GM20000 (cell line): ENCODE measurements at places on chromosomes 3 and 15.

DNA sequence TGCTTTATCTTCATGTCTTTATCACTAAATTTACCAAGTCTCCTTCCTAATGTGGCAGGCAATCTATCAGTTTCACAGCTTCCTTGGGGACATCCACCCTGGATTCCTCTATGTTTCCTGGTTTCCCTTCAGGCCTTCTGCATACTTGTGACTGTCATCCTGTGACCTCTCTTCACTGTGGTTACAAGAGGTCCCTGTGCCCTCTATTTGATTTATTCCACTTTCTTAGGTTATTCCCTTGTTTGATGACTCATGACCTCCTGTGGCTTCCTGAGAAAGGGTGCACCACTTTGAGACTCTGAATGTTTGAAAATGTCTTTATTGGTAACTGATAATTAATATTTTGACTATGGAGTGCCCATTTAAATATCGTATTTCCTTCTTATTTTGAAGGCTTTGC lies 60.5 kb upstream of the KY start:
- DNase-seq: no peak

DNA sequence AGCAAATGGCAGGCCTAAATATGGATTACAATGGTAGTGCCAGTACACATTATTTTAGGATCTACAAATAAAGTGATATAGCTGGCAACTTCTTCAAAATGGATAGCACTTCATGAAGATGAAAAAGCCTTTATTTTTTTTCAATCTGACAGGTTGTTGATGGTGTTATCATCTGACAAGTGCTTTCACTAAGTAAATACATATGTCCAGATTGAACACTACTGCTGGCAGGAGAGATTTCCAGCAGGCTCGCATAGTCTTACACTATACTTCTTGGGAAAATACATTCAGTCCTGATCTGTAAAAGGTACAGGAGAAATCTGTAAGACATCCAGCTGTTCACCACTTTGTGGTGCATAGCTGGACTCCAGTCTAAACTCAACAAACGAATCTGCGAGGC lies 50.9 kb upstream of the ALCAM start:
- DNase-seq: no peak

DNA sequence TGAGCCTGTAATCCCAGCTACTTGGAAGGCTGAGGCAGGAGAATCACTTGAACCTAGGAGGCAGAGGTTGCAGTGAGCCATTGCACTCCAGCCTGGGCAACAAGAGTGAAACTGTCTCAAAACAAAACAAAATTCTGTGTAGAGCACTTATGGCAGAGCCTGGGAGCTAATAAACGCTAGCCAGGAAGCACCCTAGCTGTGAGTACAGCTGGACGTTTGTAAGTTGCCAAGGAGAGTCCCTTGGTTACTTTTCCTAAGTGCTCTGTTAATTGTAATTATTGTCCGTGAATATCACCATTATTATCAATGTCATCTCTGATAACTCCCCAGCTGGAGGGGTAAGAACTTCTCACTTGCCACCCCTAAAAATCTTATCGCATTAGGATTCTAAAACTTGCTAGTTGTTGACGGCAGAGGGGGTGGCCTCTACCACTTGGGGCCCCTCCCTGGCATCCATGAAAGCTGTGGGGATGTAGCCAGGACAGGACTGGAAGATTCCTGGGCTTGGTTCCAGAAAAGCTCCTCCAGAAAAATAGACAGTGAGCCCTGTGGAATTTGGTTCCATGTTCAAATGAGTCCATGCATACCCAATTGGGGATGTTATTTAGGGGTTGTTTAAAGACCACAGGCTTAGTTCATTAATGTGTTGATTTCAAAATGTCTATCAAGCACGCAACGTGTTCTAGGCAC lies 9.9 kb upstream of the KLHL25 start:
- DNase-seq: no peak

DNA sequence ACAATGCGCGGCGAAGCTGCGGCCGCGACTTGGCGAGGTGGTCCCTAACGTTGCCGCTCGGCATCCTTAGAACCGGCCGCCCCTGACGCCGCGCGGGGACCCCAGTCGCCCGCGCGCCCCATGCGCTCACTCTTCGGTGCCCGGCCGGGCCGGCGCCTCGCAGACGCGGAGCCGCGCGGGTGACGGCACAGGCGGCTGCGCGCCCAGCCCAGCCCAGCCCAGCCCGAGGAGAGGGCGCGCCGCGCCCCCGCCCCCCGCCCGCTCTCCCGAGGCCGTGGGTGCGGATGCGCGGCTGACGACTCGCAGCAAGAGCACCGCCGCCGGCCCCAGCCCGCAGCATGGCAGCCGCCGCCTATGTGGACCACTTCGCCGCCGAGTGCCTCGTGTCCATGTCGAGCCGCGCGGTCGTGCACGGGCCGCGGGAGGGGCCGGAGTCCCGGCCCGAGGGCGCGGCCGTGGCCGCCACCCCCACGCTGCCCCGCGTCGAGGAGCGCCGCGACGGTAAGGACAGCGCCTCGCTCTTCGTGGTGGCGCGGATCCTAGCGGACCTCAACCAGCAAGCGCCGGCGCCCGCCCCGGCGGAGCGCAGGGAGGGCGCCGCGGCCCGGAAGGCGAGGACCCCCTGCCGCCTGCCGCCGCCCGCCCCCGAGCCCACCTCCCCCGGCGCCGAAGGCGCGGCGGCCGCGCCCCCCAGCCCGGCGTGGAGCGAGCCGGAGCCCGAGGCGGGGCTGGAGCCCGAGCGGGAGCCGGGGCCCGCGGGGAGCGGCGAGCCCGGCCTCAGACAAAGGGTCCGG lies 437 bp downstream of the KLF13 start:
- DNase-seq: peak; percentile 79

DNA sequence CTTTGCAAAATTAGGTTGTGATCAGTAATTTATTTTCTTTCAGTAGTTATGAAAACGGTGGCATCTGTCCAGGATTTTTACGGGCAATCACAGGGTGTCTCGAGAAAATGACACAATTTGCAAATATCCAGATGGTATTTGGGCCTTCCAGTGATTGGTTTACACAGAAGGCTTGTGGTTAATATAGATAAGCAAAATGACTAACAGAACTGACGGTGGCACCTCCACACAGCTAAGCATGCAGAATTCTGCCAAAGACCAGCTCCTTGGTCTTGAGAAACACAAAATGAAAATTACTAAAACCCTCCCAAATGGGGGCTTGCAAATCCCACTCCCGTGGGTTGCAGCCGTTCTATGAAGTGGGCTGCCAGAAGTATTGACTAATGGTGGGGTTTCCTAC lies 5.5 kb downstream of the ARHGEF3 start:
- no peak for DNase-seq

DNA sequence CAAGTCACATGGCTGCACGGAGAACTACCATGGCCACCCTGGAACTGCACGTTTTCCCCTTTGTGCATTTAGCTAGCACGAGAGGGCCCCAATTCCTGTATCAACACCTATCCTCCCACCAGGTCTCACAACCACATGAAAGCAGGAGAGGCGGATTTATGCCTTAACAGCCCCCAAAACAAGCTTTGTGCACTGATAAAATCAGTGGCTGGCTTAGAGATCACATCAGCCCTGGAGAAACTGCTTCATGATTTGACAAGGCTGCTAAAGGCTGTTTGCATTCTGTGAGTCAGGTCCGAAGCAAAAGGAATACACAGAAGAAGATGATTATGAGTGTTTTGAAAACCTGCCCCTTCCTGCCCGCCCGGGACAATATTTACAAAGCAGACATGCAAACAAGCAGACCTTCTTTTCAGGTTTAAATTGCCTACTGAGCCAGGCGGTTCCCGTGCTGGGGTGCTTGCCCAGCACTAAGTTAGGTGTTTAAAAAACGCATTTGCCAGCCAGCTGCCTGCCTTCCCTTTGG lies 25.9 kb downstream of the CEMIP start:
- no peak for DNase-seq

DNA sequence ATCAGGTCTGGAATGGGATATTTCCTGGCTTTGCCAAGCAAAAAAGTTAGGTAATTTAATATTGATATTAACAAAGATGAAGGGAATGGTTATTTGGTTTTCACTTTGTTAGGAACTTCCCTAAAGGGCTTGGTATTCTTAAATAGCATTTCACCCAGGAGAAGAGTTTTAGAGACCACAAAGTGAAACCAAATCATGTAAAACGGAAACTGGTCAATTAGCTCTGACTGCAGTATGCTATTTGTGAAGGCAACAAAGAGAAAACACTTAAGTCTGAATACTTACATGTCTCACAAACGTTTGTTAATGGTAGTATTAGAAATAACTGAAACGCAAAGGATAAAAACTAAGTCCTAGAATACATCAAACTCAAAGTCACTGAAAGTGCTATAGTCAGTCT lies 32.4 kb upstream of the SETMAR start:
- DNase-seq: peak; percentile 12

GRCh38 chr3:109532257-109533216 lies 195.2 kb upstream of the DPPA4 start:
- no peak for DNase-seq

DNA sequence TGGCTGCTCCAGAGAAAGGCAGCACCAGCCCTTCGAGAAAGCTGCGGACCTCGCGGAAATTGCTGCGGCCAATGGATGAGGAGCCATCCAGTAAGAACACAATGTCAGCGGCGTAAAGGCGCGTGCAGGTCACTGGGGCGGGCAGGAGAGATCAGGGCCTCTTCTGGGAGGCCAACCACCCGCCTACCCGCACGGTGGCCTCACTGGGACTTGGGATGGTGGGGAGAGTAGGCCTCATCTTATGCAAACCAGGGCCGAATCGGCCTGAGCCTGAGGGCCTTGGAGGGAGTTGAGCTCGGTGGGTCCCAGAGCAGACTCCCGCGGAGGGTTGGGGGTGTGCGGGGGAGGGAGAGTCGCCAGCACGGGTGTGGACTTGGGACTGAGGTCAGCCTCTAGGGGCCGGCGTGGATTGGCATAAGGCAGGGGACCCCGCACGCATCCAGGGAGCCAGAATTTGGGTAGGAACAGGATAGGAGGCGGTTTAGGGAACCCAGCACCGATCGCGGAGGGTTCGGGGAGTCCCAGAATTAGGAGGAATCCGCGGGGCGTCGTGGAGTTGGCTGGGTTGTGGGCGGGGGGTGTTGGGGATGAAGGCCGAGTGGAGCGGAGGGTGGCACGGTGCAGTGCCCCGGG lies 596 bp downstream of the COL7A1 start:
- no peak for DNase-seq

- no peak for DNase-seq
Measured at GRCh38 chr15:61521953-61522352, 292.9 kb upstream of the RORA start.

GRCh38 chr15:32802286-32802936 lies 84.6 kb downstream of the GREM1 start:
- DNase-seq: no peak

DNA sequence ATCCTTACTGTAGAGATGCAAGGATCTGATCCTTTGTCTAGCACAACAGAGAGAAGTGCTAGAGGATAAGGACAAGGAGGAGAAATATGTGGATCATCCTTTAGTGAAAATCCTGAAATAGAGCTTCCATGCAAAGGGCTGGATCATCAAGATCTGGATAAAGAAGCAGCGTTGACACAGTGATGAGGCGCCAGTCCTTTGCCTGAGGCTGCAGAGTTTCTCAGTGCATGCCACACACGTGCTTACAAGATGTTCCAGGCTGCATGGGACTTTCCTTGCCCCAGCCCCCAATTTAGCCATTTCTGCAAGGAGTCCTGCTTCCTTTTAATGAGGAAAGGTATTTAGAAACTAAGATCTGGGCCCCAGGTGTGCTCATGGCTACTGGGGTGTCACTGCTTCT lies 7.2 kb upstream of the ABTB1 start:
- DNase-seq: no peak

GRCh38 chr15:58513726-58514336 lies 82.0 kb downstream of the LIPC start:
- no peak for DNase-seq

GRCh38 chr3:13767030-13767429 lies 112.8 kb downstream of the WNT7A start:
- no peak for DNase-seq
